ENCODE measurements at places on chromosomes 5 and 9.

DNA sequence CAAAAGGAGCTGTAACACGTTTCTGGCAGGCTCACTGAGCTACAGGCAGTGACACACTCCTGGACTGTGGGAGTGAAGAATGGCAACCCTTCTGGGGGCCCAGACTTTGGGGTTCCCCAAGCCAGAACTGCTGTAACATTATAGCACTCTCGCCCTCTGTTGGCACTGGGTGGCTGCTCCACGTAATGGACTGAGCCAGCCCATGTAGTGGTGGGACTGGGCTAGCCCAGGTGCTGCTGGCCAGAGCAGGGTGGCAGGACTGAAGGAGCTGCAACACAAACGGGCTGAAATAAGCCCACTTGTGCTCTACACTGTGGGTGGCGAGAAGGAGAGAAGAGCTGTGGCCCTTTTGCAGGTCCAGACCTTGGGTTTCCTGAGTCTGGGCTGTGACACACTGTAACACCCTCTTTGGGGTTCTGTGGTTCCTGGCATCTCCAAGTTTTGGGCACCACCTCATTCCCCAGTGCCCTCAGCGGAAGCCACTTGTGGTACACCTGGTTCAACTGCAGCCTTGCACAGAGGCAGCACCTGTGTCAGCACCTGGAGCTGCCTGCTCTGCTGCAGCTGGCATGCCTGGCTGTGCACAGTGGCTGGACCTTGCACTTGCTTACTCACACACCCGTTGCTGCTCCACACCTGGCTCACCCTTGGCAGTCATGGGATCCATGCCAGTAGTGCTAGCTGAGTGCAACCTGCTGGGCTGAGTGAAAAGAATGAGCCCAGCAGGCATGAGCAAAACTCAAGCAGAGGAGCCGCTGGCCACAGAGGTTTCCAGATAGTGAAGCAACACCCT lies 95.0 kb upstream of the PRR16 start:
- no peak for DNase-seq

DNA sequence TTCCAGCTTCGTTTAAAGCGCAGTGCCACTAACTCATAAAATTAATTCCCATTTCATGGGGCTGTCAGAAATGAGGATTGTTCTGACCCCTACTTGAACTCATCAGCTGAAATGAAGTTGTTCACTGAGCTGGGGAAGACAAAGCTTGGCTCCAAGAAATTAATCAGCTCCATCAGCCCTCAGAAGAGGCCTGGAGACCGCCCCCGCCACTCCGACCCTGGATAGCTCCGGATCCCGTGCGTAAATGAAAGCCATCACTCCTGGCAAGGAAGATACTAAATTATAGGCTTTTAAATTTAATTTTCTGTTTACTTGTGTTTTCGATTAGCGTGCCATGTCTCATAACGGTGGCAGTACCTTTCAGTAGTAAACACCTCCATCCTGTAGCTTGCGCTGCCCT lies 142.8 kb upstream of the IRX2 start:
- DNase-seq, result no peak

GRCh38 chr9:708551-709432 lies 132.7 kb upstream of the DMRT1 start:
- DNase-seq, result no peak

DNA sequence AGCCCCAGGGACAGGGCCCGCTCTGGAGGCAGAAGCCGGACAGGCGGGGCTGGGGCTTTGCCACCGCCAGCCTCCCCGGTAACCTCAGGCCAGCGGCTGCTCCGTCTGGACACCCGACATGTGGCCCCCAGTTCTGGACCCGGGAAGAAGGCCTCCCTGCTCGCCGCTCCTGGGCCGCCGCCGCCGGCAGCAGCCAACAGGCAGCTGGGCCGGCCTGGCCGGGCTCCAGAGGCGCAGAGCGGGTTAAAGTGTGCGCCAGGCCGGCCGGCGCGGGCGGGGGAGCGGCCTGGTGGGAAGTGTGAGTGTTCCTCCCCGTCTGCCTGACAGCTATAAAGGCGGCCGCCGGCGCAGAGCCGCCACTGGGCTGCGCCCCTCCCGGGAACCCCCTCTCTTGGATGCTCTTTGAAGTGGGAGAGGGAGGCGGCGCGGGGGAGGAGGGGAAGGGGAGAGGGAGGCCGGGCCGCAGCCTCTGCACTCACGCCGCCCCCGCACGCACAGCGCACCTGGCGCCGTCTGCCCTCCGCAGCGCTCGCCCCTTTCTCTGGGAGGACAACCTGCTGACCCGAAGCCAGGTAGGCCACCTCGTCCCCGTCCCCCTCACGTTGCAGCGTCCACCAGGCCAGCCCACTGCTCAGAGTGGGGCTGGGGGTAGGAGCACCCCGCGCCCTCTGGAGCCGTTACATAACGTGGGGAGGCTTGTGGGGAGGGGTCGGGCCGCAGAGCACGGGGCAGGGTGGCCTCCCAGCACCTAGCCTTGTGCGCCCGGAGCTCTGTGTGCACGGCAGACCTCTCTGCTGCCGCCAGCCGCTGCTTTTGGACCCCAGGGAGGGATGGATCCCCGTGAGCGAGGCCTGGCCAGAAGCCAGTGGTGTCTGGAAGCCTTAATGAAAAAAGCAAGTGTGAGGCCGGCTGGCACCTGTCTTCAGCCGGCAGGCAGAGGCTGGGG lies at the start of gene ADAMTSL2:
Gene ADAMTSL2 (plus strand): TSS at position 359 of the 946 bp plus-strand sequence. CDS start 2,009 bp downstream, outside the sequence.
- no peak for DNase-seq

DNA sequence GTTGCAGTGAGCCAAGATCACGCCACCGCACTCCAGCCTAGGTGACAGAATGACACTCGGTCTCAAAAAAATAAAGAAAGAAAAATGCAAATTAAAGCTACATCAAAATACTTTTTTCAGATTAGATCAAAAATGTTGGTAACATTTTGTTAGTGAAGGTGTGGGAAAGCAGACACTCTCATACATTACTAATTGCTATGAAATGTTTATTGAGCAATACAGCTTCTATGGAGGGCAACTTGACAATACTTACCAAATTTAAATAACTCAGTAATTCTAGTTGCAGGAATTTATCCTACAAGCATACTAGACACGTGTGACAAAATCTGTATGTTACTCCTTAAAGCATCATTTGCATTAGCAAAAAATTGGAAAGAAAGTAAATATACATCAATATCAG lies 4.1 kb downstream of the TRIM23 start:
- DNase-seq, result no peak

GRCh38 chr9:32423371-32423770 lies 38.9 kb downstream of the ACO1 start:
- no peak for DNase-seq

GRCh38 chr5:6772886-6773285 lies 59.7 kb downstream of the TENT4A start:
- DNase-seq, result no peak

DNA sequence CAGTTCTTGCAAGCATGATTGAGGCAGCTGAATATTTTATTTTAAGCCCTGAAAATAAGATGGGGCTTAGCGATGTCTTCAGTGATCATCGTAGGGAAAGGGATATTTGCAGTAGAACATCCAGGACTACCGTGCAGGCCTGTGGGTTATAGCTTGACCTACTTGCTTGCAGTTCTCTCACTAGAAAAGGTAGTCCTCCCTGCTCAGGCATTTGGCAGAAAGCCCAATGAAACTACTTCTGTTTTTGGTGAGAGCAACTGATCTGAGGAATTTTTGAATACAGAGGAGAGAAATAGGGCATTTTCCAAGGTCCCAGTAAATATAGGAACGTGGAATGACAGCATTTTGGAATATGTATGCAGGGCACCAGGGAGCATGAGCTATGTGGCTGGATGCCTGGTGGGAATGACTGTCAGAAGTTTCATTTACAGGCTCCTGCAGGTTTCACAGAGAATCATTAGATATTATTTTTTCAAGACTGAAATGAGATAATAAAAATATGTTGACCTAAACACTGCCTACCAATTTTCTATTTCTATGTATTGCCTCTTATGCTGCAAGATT lies 417.9 kb upstream of the ACTBL2 start:
- DNase-seq, result no peak

DNA sequence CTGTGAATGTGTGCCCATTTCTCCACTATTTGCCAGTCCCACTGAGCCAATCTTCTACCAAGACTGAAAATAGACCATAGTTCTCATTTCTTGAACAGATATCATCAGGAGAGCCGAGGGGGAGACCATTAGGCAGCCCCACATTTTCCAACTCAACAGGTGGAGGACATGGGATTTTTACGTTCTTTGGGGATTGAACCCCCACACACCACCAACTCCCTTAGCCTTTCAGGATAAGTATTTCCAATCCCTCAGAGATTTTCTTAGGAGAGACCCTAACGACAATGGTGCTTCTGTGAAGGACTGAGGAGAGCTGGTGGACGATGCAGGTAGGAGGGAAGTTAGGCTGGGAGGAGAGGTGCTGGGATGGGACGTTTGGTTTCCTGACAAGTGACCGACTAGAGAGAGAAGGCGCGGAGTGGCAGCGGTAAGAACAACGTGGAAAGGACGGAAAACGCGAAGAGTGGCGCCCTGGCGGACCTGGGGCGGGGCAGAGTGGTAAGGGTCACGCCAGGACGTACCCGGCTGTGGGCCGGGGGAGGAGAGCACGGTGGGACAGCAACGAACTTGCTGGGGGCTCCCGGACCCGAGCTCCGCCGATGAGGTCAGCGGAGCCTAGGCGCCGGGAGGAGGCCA lies 681 bp upstream of the CHSY3 start:
- DNase-seq, result no peak

GRCh38 chr9:121283856-121284732 lies 16.1 kb downstream of the GSN start:
- DNase-seq, result no peak

- no peak for DNase-seq
These were observed 258.9 kb upstream of the IRX2 start for GRCh38 chr5:3010301-3010952.

- no peak for DNase-seq
These were observed 17.9 kb downstream of the PLEKHG4B start for GRCh38 chr5:109826-110225.

- no peak for DNase-seq
These were observed 53.0 kb downstream of the CXXC5 start for GRCh38 chr5:139701056-139701741.

GRCh38 chr5:56625541-56625940 lies 189.8 kb upstream of the MAP3K1 start:
- no peak for DNase-seq

DNA sequence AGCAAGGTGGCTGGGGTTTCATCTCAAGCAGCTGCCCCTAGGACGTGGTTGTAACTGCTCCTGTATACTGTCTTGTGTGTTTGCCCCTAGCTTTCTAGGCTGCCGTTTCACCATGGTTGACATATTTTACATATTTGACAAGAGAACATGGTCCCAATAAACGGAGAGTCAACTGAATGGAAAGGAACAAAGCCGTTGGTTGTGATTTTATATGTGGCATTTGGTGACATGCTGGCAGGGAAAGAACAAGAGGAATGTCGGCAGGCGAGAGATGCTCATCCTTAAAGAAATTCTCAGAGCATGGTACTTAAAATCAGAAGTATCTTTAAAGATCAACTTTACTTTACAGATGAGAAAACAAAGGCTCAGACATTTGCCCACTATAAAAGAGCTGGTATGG lies 11.8 kb downstream of the ZNF366 start:
- DNase-seq, result no peak

DNA sequence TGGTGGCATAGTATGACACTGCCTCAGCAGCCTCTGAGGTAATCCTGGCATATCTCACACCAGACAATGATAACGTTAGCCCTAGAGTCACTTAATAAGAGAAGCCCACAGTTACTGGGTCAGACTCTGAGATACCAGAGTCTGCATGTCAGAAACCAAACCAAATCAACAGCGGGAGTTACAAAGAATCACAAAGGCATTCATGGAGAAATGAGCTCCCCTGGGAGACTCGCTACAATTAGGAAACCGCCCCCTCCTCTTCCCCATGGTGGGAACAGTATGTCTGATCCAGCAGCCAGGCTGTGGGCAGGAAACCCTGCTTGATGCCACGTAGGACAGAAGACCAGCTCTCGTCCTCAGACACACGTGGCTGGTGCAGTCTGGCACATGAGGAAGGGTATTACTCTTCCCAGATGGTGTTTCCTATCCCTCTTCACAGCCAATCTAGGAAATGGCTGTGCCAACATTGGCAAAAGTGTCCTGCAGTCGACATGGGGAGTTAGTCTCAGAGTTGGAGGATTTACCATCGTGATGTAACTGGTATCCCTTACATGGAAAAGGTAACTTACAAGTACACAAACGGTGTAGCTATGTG lies 485.4 kb downstream of the ZNF608 start:
- no peak for DNase-seq

DNA sequence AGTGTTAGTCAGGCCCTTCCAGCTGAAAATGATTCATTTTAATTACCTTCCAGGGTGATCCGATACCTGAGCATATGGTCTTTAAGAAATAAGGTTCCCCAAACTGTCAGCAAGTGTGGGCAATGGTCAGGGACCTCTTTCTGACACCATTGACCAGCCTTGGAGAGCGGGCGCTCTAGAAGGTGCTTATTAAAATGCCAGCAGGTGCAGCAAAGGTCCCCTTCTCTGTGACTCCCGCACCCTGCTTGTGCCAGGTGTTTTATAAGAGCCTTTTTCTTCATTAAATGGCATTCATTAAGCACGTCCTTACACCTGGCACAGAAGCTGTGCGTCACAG lies 85.3 kb downstream of the MVB12B start:
- DNase-seq, result no peak

DNA sequence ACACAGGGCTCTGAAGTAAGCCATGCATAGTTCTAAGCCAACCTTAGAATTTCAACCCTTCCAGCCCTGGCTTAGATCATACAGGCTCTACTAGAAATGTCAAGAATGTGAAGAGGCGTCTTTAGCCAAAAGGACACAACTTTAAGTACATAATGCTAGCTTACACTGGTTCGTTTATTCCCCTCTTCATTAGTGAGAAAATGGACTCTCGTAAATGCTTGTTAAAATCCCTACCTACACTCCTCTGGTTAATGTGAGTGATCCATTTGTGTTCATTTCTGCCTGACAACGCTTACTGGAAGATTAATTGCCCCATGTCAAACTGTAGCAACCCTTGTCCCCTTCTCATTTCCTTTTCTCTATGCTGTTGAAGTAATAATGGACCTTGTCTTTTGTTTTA lies 149.3 kb upstream of the POU5F2 start:
- no peak for DNase-seq
